ENCODE measurements at places on chromosomes 5 and 9.

- ATAC-seq = no peak
These were observed 133.9 kb downstream of the PAM start for GRCh38 chr5:102889033-102889432.

- no peak for ATAC-seq
These were observed 96.4 kb upstream of the EDIL3 start for GRCh38 chr5:84480873-84481637.

DNA sequence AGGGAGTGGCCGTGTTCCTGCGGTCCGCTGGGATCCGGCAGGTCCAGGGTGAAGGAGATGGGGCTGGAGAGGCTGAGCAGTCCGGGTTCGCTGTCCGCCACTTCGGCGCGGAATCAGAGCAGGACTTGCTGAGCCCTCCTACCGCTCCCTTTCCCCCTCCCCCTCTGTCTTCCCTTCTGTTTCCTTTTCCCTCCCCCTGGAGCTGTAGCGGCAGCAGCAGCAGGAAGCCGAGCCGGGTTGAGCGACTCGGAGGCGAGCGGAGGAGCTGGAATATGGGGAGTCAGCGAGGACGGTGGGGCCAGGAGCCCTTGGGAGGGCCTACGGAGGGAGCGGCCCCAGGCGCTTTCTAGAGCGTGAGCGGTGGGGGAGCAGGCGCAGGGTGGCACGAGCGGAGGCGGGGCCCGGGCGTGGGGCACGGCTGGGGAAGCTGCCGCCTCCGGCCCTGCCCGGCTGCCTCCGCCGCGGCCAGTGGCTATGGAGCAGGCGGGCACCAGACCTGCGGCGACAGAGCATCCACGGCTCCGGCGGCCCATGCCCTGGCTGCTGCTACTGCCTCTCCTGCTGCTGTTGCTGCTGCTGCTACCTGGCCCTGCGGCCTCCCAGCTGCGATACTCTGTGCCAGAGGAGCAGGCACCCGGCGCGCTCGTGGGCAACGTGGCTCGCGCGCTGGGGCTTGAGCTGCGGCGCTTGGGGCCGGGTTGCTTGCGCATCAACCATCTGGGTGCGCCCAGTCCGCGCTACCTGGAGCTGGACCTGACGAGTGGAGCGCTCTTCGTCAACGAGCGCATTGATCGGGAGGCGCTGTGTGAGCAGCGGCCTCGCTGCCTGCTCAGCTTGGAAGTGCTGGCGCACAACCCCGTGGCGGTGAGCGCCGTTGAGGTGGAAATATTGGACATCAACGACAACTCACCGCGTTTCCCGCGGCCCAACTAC, at the start of gene PCDHAC2:
Gene PCDHAC2, plus strand, starts transcription at position 184 of the 933 bp plus-strand sequence. Its CDS starts 291 bp downstream, at position 475.
- ATAC-seq = peak; percentile 86

- no peak for ATAC-seq
These were observed 195.9 kb downstream of the ASTN2 start for GRCh38 chr9:117218951-117219350.

GRCh38 chr5:134097211-134097749, 17.2 kb upstream of the TCF7 start:
- ATAC-seq = no peak

DNA sequence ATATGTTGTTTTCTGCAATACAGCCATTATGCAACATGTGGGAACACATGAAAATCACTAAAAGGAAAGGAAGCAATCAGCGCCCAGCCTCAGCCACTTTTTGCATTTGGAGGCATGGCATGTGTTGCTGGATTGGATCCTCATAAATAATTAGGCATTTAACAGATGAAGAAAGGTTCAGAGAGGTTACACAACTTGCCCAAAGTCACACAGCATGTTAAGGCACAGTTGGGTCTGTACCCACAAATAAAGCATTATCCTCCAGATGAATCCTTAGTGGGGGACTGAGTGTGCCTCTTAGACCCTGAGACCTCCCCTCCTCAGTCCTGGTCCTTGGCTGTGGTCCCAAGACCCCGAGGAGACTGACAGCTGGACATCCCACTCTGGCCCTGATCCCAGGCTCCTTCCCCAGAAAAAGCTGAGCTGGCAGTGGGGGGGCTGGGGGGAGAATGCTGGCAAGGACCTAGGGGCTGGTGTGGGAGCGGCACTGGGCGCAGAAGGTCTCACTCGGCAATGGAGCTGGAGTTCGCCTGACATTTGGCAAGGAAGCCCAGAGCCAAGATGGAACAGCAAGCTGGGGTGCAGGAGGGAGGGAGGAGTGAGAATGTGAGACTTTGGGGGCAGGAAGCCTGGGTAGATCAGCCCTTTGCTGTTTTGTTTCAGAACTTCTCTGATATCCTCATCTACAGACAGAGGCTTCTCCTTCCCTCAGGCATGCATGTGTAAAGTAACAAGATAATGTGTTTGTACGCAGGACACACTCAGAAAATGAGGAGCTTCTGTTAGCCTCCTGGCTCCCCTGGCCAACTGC, 6.9 kb upstream of the AKNA start:
- no peak for ATAC-seq

DNA sequence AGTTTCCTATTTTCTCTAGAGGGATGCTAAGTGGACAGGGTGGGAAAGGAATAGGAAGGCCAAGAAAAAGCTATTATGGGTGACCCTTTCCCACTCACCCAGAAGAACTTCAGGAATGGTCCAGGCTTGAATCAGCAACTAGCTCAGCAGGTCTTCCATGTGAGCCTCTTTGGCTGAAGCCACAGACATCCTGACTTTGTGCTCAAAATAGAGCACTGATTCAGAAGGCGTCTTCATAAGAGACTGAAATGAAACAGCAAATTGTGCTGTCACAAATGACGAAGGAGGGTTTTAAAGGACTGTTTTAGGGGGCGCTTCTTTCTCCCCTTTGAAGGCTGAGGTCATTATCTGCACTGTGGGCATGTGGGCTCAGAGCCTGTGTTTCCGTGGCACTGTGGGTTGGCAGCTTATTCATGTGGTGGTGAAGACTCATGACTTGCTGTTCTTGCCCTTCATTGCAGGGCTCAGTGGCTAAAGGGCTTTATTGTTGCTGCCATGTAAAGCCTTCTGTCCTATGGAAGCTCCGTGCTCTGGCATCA, 65.8 kb upstream of the NFIL3 start:
- ATAC-seq = peak; percentile 76

DNA sequence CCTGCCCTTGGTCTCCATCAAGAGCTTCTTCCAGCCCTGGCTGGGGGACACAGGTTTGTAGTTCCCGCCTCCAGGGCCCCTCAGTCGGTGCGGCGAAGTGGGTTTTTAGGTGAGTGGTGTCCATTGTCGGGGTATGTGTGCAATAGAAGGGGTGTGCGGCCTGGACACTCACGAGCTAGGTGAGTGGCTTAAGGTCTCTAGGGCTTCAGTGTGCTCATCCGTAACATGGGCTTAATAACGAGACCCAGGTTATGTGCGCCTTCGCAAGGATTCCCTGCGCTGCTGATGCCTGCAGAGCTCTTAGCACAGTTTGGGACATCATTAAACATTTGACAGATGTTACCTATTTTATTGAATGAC, 656 bp downstream of the CEP78 start:
- no peak for ATAC-seq

GRCh38 chr9:88403340-88403739, 15.1 kb downstream of the SPIN1 start:
- no peak for ATAC-seq

GRCh38 chr5:129960831-129961230, 56.6 kb downstream of the CHSY3 start:
- no peak for ATAC-seq

DNA sequence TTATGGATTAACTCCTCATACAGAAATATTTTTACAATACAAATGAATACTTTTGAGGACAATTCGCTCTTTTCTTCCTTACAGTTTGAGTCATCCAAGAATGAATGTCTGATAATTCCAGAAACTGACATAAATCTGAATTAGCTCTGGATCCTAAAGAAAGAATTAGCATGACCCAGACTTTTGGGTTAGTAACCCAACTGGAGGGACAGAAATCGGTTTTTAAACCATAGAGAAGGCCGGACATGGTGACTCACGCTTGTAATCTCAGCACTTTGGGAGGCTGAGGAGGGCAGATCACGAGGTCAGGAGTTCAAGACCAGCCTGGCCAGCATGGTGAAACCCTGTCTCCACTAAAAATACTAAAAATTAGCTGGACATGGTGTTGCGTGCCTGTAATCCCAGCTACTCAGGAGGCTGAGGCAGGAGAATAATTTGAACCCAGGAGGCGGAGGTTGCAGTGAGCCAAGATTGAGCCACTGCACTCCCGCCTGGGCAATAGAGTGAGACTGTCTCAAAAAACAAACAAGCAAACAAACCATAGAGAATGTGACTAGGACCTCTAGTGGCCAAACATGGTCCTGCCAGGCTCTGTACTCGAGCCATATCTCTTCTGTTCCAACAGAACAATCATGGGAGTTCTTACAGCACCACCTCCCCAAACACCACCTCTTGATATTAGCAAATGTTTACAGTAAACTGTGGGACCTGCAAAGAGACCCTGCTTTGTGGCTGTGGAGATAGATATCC, 44.8 kb downstream of the LURAP1L start:
- no peak for ATAC-seq

GRCh38 chr9:134495881-134496412, 145.7 kb upstream of the COL5A1 start:
- ATAC-seq = no peak

DNA sequence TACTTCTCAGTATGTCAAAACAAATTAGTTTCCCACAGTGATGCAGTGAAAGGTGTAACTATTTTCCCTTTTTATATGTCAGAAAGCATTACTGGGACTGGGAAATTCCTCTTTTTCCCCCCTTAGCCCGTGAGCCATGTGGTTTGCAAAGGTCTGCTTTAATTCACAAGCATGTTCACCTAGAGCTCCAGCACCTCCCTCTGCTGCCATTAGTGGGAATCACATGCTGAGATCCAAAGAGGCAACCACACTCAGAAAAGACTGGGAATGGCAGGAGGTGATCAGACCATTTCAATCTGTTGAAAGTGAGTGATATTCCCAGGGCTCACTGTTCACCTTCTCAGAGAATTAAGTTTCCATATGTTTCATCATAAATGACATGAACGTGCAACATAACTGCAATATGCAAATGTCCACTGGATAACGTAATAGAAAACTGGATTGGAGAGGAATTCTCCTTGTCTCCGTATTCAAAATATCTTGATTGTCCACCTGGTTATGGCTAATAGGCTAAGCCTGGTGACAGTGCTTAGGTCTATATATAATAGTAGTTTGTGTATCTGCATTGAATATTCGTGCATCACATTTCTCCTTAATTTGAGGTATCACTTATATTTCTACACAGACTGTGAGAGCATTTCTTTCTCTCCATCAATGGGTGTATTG, 703.5 kb upstream of the WWC1 start:
- ATAC-seq = peak; percentile 69

Measured in motor neuron (in vitro differentiated cells).